ENCODE measurements at places on chromosomes 4 and X.

DNA sequence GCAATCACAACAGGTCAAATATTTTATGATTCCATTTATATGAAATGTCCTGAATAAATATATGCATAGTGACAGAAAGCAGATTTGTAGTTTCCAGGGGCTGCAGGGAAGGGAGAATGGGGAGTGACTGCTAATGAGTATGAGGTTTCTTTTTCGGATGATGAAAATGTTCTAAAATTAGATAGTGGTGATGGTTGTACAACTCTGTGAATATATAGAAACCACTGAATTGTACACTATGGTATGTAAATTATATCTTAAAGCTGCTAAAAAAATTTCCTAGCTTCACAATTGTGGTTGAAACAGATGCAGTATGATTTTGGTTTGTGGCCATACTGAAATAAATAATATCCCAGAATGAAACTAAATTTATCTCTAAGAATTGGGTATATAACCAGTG, 12.9 kb upstream of the IL2 start:
- no peak for DNase-seq

DNA sequence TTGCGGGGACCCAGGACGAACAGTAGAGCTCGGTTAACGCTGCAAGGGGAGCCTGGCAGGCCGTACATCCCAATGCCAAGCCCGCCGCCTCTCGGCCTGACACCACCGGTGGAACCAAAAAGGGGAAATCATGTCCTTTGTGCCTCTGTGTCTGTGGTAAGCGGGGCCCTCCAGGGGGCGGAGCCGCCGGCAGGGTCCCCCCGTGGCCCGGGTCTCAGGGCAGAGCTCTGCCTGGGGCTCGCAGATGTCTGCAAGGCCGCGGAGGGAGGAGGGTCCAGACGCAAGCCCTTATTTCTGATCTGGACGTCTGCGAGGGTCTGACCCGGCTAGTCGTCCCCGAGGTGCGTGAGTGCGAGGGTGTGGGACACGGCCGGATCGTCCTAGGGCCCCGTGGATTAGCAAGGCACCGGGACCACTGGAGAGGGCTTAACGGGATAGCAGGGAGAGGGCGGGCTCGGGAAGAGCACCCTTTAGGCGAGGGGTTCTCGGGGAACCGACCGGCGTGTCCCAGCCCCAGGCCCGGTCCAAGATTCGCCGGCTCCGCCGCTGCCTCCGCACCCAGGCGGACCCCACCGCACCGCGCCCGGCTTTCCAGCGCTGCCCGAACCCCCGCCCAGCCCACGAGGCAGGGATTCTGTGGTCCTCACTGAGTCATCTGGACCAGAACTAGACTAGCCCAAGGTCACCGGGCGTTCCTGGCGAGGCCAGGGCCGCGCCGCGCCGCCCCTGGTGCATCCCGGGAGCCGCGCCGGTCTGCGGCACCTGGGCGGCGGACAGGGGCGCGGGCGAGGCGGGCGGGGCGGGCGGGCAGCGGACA, 863 bp upstream of the FAM193A start:
- DNase-seq: peak; percentile 57

DNA sequence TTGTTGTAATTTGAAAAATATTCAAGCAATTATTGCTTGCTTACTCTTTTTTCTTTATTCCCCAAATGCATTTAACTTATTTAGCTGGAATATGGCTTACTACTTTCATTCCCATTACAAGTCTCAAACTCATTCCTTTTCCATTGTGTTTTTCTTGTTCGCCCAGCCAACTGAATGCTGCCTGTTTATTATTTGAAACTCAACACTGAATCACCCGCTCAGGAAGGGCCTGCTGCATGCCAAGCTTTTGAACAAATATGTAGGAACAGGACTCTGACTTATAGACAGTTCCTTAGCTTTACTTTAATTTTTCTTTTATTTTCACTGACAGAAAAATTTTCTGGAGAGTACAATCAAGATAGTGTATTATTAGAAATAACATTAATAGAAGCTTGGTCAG, 12.9 kb downstream of the PCDH18 start:
- DNase-seq: no peak

DNA sequence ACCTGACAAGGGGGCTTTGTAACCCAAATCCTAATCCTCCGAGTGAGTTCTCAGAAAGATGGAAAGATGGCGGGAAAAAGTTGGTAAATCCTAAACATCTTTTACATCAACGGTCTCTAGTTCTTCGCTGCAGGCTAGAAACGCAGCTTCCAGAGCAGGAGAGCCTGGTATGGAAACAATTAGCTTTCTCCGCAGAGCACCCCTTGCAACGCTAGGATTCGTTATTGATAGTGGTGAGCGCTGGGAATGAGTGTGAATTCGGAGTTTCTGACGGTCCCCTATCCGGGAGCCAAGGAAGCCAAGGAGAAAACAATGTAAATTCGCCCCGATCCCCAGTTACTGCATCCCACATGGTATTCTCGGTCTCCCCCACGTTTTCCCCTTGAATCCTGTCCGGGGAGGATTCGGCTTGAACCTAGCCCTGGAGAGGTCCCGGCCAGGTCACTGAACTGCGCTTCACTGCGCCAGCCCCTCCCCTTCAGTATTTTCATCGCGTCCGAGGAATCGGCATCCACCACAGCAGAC, 4.7 kb upstream of the NEUROG2 start:
- no peak for DNase-seq

- DNase-seq: no peak
Measured at GRCh38 chrX:115616943-115617563, 56.1 kb downstream of the PLS3 start.

- no peak for DNase-seq
Measured at GRCh38 chr4:8330821-8331574, 61.4 kb downstream of the HTRA3 start.

DNA sequence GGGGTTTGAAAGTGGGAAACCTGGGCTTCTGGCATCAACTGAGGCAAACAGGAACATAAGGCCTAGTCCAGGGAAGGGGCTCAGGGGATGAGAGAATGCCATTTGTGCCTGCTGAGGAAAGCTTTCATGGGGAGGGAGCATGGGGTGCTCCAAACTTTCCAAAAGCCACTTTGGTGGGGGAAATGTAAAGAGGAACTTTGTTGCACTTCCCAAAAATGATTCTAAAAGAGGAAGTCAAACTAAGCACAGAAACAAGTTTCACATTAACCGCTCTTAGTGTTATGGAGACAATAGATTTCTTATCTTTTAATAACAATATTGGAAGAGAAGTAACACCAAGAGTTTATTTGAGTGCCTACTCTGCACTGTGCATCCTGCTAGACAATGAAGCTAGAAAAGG, 32.3 kb downstream of the GAB3 start:
- peak; percentile 73 for DNase-seq

GRCh38 chr4:11196927-11197522, 231.7 kb downstream of the HS3ST1 start:
- DNase-seq: no peak

Measured in GF-D8 (cell line).